ENCODE measurements at places on chromosomes 6 and 20.
A peak's percentile ranks its signal among the peaks of the same experiment; 100 is the strongest.

- DNase-seq, result no peak
Measured at GRCh38 chr6:159089443-159089842, 44.7 kb upstream of the TAGAP start.

DNA sequence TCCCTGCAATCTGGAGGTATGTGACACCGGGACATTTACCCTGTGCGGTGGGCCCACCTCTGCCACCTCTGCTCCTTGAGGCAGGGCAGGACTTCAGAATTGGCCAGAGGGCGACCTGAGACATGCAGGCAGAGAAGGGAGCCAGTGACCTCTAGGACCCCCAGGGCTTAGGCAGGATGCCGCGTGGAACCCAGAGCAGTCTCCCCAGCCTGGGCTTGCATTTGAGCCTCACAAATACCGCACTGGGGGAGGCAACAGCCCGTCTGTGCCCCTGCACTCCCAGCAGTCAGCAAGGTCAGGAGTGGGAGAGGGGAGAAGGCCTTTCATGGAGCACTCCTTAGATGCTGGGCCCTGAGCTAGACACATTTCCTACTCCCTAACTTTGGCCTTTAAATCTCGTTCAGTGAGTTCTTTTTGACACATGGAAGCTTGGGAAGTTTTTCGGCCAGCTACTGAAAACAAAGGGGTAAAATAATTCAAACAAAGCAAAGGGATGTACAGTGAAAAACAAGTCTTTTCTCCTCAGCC lies 41.7 kb downstream of the C20orf203 start:
- no peak for DNase-seq

- DNase-seq, result no peak
Measured at GRCh38 chr20:46810448-46811223, 84.0 kb upstream of the EYA2 start.

DNA sequence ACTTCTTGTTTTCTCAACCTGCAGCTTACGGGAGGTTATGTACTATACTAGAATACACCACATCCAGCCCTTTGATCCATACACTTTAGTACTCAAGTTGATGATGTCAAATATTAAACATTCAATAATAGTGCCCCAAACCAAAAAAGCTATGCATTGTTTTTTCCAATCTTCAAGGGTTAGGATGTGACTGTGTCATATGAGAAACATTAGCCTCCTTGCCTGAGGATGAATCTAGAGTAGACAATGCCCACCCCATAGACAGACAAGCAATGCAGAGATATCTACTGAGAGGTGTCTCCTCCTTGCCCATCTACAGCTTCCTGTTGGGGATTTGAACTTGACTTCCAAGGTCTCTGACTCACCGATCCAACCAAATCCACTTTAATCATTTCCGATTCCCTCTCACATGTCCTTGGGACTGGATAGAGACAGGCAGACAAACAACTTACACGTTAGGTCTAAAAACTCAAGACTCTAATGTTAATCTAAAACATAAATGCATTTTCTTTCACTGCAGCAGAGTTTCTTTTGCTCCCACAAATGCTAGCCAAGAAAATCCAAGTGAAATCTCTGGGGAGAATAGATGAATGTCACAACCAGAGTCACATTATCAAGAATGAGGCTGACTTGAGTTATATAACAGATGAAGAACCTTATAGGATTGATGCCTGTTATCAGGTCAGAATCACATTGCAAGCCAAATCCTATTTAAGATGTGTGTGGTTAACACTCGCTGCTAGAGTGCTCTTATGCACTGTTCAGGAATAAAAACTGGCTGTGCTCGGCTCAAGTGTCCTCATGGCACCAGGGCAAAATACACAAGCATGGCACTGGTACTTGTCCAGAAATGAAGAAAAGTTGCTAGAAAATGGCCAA lies 75.5 kb upstream of the TNFAIP3 start:
- DNase-seq, result no peak

DNA sequence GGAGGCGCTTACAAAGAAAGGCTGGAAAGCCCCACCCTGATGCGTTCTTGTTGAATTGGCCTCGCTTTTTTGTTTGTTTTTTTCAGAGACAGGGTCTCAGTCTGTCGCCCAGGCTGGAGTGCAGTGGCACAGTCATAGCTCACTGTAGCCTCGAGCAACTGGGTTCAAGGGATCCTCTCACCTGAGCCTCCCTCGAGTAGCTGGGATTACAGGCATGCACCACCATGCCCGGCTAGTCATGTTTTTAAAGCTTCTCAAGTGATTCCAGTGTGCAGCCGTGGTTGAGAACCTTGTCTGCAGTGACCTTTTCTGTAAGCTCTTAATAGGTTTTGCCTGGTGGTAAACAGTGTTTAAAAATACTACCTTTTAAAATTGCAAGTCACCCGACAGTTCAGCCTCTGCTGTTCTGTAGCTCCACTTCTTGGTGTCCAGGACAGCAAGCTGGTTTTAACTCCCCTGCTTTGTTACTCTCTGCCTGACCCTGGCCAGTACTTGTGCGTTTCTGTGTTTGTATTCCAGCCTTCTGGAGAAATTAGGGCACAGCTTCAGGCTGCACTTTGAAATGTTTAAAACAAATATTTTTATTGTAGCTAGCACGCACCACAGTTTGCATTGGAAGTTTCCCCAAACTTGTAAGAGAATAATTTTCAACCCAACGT lies 54.4 kb downstream of the KDM1B start:
- no peak for DNase-seq

- no peak for DNase-seq
Measured at GRCh38 chr20:43541214-43541613, 17.6 kb upstream of the SGK2 start.

DNA sequence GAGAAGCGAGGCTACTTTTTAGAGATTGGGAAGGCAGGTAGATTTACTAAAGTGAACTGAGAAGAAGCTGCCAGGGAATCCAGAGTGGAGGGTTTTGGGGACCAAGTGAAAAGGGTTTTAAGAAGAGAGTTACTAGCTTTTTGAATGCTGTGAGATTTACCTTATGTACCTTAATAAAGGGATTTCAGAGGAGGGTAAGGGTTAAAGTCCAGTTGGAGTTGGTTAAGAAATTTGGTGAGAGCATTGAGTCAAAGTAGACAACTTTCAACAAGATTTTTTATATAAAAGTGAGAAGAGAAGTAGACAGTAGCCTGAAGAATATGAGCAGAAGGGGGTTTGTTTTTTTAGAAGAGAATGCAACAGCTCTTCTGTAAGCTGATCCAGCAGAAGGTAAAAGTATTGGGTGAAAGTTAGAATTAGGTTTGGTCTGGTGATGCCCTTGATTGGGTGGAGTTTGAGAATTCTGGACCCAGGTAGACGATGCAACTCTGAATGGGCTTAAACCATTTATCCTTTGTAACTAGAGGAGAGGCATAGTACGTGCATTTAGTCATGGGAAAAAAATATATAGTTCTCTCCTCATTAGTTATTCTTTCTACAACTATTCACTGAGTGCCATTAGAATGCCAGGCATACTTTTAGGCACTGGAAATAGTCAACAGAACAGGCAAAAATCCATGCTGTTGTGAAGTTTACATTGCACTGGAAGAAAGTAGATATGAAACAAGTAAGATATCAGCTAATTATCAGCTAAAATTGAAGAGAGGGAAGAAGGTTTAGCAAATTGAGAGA lies 44.8 kb downstream of the ATRN start:
- no peak for DNase-seq

- DNase-seq, result no peak
Measured at GRCh38 chr6:33994472-33995308, 151.2 kb downstream of the GRM4 start.

- DNase-seq, result no peak
Measured at GRCh38 chr6:148525453-148525852, 182.8 kb downstream of the SASH1 start.

GRCh38 chr6:38649744-38650143 lies 10.0 kb upstream of the BTBD9 start:
- no peak for DNase-seq

GRCh38 chr20:13425381-13426135 lies 204.5 kb downstream of the ISM1 start:
- no peak for DNase-seq

DNA sequence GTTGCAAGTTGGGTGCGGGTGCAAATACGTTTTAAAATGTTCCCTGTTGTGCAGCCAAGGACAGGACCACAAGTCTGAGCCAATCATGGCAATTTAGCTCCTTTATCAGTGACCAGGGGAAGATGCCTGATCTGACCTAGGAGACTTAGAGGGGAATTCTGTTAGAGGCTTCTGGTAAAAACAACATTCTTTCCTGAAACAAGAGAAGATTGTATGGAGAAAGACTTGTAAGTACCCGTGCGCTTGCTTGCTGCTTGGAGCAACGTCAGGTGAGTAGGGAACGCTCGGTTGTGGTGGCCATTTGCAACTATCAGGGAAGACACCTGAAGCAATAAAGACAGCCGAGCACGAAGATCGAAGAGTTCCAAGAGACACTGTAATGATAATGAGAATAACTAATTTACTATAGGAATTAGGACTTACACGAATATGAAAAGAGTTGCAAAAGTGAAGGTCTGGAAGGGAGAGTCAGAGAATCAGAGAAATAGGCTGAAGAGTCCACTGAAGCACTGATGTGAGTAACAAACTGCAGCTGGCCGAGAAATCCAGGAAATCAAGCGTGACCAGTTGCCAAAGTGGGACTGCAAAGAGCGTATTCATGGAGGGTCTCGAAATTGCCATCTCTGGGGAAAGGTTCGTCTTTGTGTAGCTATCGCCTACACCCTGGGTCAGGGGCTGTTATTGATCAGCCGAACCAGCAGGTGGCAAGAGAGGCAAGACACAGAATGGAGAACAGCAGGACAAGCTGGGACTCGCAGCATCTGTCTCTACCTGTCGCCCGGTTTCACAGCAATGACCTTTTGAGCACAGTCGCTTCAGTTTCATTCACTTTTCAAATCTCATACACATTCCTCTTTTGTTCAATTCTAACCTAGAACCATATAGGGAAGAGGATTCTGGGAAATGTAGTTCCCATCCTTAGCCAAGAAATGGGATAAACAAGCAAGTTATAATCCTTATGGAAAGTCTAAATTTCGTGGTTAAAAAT lies 26.1 kb downstream of the LOC128125822 start:
- peak; percentile 78 for DNase-seq

- peak; percentile 25 for DNase-seq
Measured at GRCh38 chr20:18506744-18507143, 996 bp upstream of the SEC23B start.

DNA sequence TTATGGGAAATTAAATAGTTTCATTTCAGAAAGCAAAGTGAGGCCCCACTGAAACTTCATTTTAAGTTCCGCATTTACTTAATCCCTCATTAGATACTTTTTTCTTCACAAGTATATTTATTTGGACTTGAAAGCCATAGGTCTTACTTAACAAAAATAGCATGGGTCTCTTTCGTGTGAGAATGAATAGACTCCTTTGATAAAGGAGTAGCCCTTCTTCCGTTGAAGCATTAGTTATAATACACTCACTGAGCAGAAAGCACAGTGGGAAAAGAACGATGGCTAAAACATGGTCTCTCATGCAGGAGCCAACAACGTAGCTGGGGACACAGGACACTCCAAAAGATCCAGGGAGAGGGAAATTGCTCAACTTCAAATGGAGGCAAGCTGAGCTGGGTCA lies 130.4 kb downstream of the SLC23A2 start:
- no peak for DNase-seq

DNA sequence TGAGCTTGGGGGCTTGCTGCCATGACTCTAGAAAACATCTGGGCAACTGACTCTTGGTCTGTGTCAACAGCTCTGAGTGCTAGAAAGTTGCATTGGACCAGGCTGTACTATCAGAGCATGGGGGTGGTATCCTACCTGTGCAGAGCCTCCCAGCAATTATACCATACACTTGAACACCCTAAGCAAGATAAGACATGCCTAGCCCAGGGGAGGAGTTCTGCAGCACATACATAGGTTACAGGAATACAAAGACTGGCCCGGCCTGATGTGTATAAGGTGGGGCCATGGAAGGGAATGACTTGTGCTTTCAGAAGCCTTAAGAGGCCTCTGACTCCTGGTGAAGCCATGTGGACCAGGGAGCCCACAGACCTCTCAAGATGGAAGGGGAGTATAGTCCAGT lies 11.4 kb upstream of the MOCS1 start:
- no peak for DNase-seq

- DNase-seq, result no peak
Measured at GRCh38 chr6:63904650-63905248, 269.1 kb downstream of the PHF3 start.

- peak; percentile 82 for DNase-seq
Measured at GRCh38 chr6:137707590-137708360, 159.3 kb upstream of the TNFAIP3 start.

DNA sequence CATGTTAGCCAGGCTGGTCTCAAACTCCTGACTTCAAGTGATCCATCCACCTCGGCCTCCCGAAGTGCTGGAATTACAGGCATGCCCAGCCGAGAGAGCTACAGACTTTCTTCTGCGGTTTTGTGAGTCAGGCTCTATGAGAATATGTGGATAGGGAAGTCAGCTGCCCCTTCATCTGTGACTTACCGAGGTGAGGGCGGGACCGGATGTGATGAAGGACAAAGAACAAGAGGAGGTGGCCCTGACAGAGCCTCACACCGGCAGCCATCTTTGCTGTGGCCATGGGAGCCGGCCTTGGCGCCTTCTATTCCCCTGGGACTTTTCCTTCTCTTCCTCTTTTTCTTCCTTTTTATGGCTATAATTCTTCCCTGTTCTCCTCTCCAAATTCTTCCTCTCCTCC lies 67.0 kb downstream of the IYD start:
- DNase-seq, result no peak

DNA sequence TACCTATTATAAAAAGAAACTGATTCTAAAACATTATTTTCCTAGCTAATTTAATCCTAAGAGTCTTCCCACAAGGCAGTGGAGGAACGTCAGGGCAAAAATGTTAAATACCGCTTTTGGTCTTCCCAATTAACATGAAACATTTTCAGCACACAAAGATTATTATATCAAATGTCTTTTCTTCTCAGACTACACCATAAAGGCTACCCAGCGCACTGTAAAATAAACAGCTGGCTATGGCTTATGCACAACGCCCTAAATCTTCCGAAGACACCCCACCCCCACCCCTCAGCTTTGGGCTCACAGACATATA lies 1.0 kb downstream of the NUDT3 start:
- no peak for DNase-seq

GRCh38 chr20:12970372-12970821 lies 38.4 kb upstream of the SPTLC3 start:
- no peak for DNase-seq

- no peak for DNase-seq
Measured at GRCh38 chr6:42748203-42748898, 2.4 kb upstream of the TBCC start.

- peak; percentile 67 for DNase-seq
Measured at GRCh38 chr6:11366183-11366933, 133.9 kb upstream of the NEDD9 start.

GRCh38 chr6:30981942-30982772 lies 1.4 kb upstream of the MUC21 start:
- DNase-seq, result no peak

DNA sequence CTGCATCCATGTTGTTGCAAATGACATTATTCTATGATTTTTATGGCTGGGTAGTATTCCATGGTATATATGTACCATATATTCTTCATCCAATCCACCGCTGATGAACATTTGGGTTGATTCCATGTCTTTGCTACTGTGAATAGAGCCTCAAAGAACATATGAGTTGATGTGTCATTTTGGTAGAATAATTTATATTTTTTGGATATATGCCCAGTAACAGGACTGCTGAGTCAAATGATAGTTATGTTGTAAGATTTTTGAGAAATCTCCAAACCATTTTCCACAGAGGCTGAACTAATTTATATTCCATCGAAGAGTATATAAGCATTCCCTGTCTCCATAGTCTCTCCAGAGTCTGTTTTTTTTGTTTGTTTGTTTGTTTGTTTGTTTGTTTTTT lies 1373.5 kb downstream of the GRIK2 start:
- no peak for DNase-seq

All from stimulated activated CD4-positive, alpha-beta T cell treated with anti-CD3 and anti-CD28 coated beads, Interleukin-1b, Interleukin-23, amount 100 ng/mL, for 48 hours (primary cell).